Cortex of kidney (tissue), 1 donor: ENCODE measurements at places on chromosomes 6 and 20.

DNA sequence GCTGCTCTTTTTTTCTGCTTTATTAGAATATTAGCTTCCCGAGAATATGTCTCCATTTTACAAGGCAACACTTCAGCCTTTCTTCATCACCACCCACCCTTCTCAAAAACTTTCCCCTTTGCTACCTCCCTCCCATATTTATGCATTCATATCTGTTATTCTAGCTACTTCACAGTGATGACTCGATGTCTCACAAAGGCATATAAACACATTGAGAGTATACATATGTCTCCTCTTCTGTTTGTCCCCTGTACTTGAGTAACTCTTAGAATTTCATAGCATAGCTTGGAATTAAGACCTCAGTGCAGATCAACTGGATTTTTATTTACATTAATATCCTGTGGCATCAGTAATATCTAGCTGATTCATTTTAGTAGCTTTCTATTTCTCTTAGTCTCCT lies 6.5 kb downstream of the RNF144B start:
- no peak for DNase-seq

DNA sequence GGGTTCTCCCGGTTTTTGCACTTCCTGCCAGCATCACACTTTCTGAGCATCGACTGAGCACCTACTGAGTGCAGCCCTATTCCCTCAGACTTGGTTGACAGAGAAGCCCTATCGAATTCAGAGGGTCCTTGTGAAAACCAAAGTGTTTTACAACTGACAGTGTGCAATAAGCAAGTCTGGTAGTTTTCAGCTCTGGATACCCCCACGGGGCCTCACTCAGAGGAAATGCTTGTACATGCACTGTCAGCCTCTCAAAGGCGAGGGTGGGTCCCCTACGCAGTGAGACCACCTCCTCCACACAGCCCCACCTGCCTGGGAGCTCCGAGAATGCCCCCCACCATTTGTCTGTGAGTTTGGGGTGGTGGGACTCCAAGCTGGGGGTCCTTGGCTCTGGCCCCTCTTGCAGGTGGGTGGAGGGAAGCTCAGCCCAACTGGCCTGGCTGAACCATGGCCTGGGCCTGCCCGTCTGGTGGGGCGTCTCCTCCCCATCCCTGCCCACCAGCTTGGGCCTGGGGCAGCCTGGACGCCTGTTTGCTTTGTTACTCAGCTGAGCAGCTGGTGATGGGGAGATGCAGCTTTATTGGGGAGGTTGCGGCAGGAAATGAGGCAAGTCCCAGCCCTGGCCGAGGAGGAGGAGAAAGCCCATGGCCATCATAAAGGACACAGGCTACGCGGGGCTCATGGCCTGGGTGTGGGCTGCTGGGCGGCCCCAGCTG lies 1.7 kb downstream of the SPDEF start:
- DNase-seq: no peak

DNA sequence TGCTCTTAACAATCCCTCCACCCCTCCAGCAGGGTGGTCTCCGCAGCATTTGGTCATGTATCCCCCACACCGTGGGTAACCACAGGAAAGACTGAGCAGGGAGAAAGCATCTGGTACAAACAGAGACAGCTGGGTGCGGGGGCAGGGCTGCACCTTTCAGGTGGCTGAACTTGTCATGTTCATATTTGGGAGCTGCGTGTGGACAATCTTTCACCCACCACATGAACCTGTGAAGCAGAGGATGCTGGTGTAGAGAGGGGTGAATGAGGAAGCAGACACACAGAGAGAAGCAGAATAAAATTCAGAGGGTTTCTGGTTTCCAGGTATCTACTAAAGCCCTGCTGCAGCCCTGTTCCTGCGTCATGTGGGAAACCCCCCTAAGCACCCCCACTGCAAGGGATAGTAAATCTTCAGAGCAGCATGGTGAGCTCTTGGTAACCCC lies 8.9 kb downstream of the GFOD1 start:
- no peak for DNase-seq

- no peak for DNase-seq
These were observed 359.2 kb upstream of the HSF2 start for GRCh38 chr6:122040261-122040660.
